Posterior cingulate gyrus (tissue), 11 donors: ENCODE measurements at places on chromosomes 5 and 9.

- DNase-seq: no peak
Measured at GRCh38 chr9:131690941-131691573, 48.8 kb downstream of the RAPGEF1 start.

GRCh38 chr9:15086778-15087324 is 176.6 kb upstream of the FREM1 start:
- no peak for DNase-seq

DNA sequence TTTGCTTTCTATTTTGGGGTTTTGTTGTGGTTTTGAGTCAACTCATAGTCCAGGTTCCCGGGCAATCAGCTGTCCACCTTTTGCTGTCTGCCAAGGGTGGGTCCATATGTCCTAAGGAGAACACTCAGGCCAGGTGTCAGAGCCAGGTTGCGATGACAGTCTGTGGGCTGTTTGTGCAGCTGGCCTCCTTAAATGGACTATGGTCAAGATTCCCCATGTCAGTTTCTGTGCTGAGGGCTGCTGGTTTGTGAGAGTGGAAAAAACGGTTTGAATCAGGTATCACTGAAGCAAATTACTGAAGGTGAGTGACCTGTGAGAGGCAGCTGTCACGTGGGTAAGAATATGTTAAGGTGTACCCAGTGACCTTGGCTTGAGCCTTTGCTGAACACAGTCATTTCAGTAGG is 33.0 kb downstream of the SNX30 start:
- no peak for DNase-seq

DNA sequence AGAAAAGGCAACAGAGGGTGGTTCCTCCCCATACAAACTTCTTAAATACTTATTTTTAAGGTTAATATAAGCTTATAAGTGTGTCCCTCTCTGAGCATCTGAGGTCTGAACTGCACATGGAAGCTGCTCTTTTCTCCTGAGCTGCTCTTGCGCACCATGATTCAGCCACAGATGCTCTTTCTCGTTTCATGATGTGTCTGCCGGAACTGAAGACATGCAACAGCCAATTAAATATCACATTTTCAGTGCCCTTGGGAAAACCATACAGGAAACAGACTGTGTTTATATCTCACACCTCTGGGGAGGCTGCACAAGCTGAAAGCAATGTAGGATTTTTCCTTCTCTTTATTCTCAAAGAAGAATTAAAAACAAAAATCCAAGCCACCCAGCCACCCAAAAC is 96.8 kb upstream of the NREP start:
- no peak for DNase-seq

DNA sequence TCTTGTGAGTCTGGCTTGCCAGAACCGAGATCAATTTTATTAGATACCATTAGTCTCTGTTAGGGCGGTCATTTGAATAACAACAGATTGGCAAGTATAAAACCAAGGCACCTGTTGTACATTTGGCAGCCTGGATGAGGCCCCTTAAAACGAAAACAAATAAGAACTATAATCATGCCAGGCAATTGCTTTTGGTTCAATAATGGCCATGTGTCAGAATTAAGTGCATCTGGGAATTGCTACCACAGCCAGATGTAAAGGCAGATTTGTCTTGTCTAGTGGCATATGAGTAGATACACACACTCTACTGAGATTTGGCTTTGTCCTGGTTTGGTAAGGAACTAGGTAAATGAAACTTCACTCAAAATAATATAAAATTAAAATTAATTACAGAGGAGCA is 1046.2 kb upstream of the DMAC1 start:
- no peak for DNase-seq

DNA sequence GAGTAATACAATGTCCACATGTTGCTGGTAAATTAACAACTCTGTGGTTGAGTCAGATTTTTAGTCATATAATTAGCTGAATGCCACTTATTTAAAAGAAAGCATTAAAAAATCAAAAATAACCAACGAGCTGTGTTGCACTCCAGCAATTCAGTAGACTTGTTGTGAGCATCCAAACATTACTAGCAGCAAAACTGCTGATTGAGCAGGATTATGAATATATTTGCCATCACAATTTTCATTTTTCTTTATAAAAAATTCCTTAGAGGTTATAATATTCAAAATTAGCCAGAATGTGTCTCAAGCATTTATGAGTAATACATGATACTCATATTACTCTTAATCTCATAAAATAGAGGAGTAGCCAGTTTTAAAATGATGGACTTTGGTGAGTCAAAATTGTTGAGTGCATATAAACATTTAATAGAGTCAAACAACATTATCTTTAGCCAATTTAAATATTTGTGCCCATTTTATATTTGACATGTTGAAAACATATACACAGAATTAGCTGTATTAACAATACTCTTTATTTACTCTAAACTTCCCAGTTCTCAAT is 44.0 kb downstream of the ST8SIA4 start:
- DNase-seq: no peak
